ENCODE measurements at places on chromosomes 2 and 18.

DNA sequence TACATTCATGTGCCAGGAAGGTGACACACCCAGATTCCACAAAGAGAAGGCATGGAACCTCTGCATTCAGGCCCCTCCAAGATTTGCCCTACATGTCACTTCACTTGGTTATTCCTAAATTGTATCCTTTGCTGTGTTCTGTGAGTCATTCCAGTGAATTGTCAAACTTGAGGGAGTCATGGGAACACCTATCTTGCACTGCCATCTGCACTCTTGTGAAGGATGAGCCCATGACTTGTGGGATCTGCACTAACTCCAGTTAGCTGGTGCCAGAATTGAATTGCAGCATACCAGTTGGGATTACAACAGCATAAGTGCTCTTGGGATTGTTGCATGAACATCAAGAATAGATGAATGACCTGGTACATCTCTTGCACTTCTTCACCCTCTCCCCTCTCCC, 1288.0 kb upstream of the ZEB2 start:
- no peak for DNase-seq

DNA sequence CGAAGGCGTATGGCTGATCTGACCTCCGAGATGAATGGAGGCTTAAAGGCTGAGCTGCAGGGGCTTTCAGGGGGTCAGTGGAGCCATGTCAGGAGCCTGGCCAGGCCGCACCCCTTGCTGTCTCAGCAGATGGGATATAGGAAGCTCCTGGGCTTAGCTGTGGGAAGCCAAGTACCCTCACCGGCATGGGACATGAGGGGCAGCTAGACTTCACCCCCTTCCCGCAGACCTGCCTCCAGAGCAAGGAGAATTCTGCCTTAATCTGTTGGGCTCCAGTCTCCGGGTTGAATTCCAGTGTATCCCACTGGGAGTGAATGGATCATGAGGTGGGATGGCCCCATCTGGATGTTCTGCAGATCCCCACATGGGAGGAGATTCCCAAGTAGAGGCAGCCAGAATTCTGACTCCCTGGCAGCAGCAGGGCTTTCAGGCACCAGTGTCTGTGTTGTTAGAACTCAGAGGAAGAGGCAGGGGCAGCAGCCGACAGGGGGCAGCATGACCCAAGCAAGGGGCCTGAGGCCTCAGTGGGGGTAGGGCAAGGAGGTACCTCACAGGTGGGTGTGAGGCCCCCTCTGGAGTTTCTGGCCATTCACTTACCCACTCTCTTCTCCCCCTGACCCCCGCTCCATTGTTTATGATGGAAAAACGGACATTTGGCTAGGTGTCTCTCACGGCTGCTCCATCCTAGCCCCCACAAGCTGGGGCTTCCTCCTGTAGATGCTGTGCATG, 19.1 kb downstream of the CAPG start:
- DNase-seq: peak; percentile 52

- DNase-seq: peak; percentile 74
These were observed 125.9 kb downstream of the MAP4K4 start for GRCh38 chr2:101823347-101823791.

- peak; percentile 80 for DNase-seq
These were observed 18.2 kb upstream of the DAW1 start for GRCh38 chr2:227853204-227853629.

DNA sequence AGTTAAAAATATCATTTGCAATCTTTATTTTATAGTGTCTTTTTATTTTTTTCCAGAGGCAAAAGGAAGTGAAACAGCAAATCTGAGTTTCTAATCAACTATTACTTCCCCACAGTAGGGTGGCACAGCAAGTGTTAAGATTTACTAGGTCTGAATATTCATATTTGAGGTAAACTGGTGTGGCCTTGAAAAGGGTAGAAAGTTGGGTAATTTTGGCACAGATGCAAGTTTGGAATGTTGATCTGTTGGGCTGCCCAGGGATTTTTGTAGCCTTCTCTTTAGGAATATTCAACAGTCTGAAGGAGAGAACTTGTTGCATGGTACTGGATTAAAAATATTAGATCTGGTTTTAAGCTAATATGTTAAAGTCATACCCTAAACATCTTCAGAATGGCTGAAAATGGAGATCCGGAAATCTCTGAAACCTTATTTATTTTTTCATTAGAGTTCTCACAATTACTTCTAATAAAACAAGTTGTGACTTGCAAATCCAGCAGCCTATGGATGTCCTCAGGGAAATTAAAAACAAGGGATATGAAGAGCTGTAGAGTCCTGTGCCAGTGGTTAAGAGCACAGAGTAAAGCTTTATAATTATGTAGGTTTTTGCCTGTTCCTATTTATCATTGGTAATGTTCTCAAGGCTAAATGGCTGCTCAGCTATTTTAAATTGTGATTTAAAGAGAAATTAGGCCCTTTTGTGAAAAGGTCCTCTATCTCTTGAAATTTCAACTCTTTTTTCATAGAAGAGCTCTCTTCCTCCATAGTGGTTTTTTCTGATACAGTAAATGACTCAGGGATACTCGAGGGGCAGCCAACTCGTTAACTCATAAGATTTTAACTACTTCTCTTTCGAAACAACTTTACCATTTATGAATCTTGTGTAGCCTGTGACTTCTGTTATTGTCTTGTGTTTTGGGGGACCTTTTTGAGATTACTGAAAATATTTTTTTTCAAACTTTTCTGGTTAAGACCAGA, 11.0 kb downstream of the TANK start:
- DNase-seq: peak; percentile 59

DNA sequence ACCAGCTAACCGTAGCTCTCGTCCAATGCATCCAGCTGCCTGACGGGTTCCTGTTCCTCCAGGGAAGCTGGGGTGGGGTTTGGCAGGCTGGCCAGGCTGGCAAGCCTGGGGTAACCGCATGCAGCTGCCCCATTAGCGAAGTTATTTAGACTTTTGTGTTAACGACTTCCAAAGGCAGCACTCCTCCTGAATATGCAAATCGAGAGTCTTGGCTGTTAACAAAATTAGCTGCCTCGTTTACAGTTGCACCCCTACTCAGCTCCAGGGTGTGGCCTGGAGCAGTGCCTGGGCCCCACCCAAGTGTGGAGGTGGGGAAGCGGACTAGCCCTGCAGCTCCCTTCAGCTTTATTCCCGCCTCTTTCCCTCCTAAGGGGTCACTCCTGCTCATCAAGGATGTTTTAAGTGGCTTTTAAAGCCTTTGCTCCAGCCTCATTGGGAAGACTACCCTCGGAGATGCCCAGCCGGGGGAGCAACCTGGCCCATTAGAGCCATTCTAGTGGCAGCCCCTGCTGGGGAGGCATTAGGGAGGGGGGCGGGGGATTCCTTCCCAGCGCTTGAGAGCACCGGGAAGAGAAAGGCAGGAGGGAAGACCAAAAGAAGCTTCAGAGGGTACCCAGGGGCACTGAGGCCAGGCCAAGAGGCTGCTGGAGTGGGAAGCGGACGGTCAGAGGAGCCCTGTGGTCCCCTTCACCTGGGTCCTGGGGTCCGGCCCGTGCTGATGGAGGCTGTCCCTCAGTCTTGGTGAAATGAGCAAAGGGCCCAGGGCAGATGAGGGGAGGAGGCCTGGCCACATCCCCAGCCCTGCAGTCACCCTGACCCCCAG, 204.1 kb downstream of the CELF4 start:
- no peak for DNase-seq

All from adipocyte (in vitro differentiated cells).